ENCODE measurements at places on chromosomes 3 and 15.

GRCh38 chr15:78149805-78150751 is 916 bp downstream of the IDH3A start:
- DNase-seq = no peak

DNA sequence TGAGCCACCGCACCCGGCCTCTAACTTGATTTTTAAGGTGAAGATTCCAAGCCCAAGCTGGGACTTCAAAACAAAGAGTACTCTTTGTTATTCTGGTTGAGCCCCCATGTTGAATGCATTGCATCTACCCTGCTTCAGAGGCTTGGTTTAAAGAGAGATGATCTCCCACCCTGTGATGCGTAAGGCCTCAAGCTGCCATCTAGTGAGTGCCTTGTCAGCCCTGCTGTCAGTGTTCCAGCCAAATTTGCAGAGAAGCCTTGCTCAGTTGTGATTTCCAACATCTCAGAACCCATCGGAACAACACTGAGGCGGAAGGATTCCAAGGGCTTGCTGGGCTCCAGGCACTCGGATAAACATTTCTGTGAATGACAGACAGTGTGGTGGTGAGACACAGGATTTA is 210.7 kb upstream of the RGMA start:
- DNase-seq = no peak

GRCh38 chr3:111749171-111750170 is 109.6 kb upstream of the PHLDB2 start:
- DNase-seq = no peak

GRCh38 chr3:3589715-3590130 is 209.5 kb upstream of the LRRN1 start:
- no peak for DNase-seq

DNA sequence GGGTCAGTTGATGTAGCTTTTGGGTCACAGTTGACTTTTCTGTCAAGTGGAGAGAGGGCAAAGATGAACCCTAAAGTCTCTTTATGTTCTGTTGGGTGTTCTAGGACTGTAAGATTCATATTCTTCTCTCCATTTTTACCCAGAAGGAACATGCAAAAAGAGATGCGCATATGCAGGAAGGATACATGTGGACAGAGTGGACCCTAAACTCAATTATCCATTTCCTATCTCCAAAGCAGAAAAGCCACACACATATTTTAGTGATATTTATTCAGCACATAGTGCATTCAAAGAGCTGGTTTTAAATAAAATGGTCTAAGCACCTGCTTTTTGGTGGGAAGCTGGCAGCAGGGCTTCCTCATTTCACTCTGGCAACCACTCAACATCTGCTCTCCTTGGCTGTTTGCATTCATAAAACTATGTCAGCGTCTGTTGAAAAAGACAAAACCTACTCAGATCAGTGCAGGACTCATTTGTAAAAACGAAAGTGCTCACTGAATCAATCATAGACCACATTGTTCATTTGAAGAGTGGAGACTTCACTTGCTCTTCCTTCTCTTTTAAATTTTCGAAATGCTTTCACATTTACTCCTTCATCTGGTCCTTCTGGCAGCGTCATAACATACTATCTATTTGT is 96.6 kb downstream of the SEMA6D start:
- DNase-seq = no peak

DNA sequence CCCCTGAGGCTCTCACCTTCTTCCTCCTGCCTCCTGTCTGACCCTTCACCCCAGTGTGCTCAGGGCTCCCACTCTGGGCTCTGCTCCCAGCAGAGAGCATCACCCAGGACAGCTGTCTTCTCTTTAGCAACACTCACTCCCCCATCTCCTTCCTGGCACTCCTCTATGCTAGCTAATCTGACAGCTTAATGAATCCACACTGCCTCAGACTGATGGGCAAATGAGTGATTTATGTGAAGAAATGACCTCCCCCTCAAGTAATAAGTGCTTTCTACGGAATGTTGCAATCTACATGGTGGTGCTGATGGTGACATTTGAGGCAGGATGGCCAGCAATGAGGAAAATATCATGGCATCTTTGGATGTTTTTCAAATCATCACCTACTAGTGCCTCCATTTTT is 83.6 kb downstream of the LSM3 start:
- DNase-seq = no peak

DNA sequence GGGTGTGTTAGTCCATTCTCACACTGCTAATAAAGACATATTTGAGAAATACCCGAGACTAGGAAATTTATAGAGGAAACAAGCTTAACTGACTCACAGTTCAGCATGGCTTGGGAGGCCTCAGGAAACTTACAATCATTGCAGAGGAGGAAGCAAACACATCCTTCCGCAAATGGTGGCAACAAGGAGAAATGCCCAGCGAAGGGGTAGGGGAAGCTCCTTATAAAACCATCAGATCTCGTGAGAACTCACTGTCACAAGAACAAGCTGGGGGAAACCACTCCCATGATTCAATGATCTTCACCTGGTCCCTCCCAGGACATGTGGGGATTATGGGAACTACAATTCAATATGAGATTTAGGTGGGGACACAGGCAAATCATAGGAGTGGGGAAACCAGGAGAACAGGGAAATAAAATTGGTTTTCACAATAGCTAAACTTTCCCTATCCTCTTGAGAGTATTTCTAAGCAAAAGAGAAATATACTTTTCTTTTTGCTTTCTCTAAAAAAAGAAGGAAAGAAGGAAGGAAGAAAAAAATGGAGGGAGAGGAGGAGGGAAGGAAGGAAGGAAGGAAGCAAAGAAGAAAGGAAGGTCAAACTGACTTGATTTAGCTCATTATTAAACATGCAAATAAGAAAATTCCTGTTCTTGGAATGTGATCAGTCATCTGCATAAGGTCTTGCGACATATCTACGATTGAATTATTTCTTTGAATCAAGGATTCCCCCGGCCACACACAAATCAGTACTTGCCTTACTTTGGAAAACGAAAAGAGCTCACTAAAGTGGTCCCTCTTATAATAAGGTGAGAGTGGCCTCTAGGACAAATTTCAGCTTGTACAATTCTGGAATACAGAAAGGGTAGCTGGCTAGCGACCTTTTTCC is 75.2 kb downstream of the LIPC start:
- no peak for DNase-seq

- DNase-seq = no peak
These were observed 36.6 kb downstream of the MRAS start for GRCh38 chr3:138384976-138385375.

DNA sequence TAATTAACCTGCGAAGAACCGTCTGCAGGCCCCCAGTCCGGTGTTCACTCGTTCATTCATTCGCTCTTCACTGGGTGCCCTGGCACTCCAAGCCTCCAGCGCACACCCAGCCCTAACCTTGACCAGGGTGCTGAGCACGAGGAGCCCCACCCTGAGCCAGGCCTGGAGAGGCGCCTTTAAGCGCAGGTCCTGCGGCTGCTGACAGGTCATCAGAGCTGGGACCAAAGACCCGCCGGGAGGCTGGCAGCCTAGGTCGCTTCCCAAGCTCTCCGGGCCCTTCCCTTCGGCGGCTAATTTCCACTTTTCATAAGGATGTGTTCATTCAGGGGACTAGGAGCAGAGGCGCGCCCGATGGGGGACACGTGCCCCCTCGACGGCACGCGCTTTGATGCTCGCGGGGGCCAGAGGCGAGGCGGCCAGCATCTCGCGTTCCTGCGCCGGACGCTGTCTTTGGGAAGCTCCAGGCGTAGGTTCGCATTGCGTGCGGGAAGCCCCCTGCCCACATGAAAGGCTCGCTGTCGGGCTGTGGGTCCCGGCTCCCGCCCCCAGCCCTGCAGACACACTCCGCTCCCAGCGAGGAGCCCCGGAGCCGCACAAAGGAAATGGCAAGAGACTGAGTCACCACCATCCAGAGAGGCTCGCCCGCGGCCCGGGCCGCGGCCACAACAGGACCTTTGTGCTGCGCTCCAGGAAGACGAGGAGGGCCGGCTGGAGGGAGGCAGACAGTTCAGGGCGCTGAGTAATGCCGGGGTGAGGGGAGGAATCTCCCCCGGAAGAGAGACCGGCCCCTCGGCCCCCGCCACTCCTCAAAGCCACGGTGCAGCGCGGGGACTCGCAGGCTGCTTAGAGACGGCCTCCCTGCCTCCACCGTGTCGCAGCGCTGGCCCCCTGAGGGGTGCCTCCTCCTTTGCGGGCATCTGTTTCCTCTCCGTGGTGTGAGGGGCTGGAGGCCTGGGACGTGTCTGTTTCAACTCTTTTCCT is 266.4 kb upstream of the HES1 start:
- DNase-seq = no peak

- no peak for DNase-seq
These were observed 170.4 kb upstream of the LPP start for GRCh38 chr3:187983484-187984124.

DNA sequence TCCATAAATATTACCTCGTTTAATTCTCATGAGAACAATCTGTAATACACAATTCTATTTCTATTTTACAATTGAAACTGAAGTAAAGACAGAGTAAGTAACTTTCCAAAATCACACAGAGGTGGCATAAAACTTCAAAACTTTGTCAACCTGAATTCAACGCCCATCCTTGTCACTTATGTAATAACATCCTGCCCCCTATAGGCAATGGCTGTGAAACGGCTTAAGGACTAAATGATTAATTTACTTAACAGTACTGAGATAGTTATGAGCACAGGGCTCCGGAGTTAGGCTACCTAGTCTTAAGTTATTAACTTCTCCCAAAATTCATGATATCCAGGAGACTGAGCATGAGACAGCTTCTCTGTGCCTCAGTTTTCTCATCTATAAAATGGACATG is 293.1 kb upstream of the CHRM5 start:
- DNase-seq = no peak

DNA sequence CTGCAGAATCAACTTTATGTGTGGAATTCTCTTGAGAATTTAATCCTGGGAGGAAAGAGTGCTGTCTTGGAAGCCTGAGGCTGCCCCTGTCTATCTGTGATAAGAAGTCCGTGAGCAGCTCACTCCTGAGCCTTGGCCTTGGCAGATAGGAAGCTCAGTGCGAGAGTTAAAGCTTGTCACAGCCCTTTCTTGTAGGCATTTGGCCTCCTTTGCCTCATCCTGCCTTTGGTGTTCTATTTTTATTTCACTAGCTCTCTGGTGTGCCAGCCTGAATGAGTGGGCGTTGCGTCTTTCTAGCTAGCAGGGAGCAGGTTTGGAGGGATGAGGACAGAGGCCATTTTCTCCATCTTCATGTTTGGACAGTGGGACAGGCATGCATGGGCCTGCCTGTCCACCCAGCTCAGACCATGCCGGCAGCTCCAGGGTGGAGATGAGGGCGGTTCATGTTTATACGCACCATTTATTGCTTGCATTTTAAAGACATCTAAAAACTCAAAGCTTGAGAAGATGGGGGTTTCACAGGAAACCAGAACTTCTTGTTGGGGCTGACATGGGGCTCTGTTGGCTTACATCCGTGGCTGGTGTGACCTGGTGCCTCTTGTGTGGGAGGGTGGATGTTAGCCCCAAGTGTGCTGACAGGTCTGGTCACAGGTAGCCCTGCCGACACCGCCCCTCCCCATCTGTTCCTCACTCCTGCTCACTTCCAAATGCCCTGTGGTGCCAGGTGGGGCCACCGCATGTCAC is 29.8 kb downstream of the IRAK2 start:
- no peak for DNase-seq

- no peak for DNase-seq
These were observed 175.3 kb upstream of the MITF start for GRCh38 chr3:69563981-69564380.

- no peak for DNase-seq
These were observed 278.1 kb upstream of the PLSCR5 start for GRCh38 chr3:146883288-146883687.

GRCh38 chr3:123439806-123440580 is 8.9 kb downstream of the ADCY5 start:
- DNase-seq = no peak

DNA sequence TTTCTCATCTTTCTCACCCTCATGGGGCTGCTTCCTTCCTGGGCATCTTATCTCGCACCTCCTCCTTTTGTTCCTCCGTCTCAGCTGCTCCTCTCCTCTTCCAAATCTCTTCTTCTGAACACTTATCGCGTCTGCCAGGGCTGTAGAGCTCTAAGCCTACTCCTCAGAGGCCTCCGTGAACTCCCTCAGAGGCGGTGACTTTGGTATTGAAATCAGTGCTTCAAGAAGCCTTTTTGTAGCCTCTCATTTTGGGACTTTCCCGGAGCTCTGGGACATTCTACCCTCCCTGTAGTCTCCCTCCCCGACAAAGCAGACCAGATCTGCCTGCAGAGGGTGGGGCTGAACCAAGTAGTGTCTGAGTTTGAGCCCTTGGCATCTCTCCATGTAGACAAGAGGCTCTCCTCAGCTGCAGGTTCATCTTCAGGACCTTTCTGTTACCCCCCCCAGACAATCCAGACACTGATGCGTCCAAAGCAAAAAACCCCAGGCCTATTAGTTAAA is 17.5 kb upstream of the CPNE9 start:
- no peak for DNase-seq

GRCh38 chr3:10471054-10471688 is 34.2 kb downstream of the ATP2B2 start:
- no peak for DNase-seq

GRCh38 chr3:141955175-141955574 is 78.7 kb downstream of the ATP1B3 start:
- no peak for DNase-seq

- DNase-seq = no peak
These were observed 11.3 kb downstream of the TGFBR2 start for GRCh38 chr3:30617653-30618052.

DNA sequence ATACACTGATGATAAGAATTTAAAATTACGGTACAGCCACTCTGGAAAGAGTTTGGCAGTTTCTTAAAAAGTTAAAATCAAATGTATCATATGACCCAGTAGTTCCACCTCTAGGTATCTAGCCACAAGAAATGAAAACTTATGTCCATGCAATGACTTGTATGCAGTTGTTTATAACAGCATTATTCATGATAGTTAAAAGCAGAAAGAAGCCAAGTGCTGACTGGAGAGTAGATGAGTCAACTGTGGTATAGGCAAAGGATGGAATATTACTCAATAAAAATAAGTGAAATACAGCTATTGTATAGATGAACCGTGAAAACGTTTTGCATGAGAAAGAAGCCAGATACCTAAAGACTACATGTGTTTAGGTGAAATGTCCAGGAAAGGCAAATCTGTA is 14.8 kb downstream of the GPR87 start:
- DNase-seq = no peak

GRCh38 chr3:15796771-15797641 is 773 bp downstream of the ANKRD28 start:
- DNase-seq = no peak

DNA sequence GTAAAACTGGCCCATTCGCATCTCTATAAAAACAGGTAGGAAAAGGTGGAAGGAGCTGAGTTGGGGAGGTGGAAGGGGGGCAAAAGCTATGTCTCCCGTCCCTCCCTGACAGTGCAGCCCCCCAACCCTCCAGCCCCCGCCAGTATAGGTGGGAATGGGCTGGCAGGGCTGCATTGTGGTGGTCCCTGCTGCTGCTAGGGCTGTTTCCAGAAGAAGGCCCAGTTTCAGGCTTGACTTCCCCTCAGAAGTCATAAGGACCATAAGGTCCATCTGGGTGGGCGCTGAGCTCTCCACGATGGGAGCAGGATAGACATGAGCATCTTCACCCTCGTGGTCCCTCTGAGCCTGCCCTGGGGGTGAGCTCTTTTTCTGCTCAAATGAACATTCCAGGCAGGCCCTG is 44.2 kb downstream of the APBA2 start:
- no peak for DNase-seq

GRCh38 chr3:120203016-120203415 is 82.0 kb downstream of the GPR156 start:
- no peak for DNase-seq

GRCh38 chr3:195583831-195584542 is at the start of gene APOD:
APOD (minus strand) TSS chr3:195583940; CDS start chr3:195579461, 4,479 bp downstream.
- DNase-seq = no peak

- no peak for DNase-seq
These were observed 4.7 kb downstream of the EHD4 start for GRCh38 chr15:41967506-41968206.

All from stimulated activated CD4-positive, alpha-beta T cell treated with anti-CD3 and anti-CD28 coated beads, Interleukin-1b, Interleukin-23, amount 100 ng/mL, for 1 hour (primary cell).